ENCODE measurements at places on chromosomes 1 and 21.

- H3K27me3 ChIP-seq: no peaks in the 10 kb centered on the region
- no peak overlapping the region for H3K4me3 ChIP-seq
- no peak for DNase-seq
- no peaks in the 10 kb centered on the region for H3K4me1 ChIP-seq
Observed at GRCh38 chr1:104991702-104992101, 1242.0 kb downstream of the AMY1C start.

GRCh38 chr1:30479575-30479974 is 243.8 kb downstream of the MATN1 start:
- H3K27me3 ChIP-seq: no peaks in the 10 kb centered on the region
- H3K27ac ChIP-seq: no peak overlapping the region
- no peak for DNase-seq
- no peak overlapping the region for H3K4me3 ChIP-seq
- H3K36me3 ChIP-seq: no peaks in the 10 kb centered on the region

- H3K27ac ChIP-seq: no peak overlapping the region
- H3K4me1 ChIP-seq: no peaks in the 10 kb centered on the region
- H3K36me3 ChIP-seq: no peaks in the 10 kb centered on the region
- H3K27me3 ChIP-seq: peaks cover 22% of the 10 kb centered on the region
- no peak for DNase-seq
Observed at GRCh38 chr21:35615325-35615724, 445.0 kb downstream of the SETD4 start.

DNA sequence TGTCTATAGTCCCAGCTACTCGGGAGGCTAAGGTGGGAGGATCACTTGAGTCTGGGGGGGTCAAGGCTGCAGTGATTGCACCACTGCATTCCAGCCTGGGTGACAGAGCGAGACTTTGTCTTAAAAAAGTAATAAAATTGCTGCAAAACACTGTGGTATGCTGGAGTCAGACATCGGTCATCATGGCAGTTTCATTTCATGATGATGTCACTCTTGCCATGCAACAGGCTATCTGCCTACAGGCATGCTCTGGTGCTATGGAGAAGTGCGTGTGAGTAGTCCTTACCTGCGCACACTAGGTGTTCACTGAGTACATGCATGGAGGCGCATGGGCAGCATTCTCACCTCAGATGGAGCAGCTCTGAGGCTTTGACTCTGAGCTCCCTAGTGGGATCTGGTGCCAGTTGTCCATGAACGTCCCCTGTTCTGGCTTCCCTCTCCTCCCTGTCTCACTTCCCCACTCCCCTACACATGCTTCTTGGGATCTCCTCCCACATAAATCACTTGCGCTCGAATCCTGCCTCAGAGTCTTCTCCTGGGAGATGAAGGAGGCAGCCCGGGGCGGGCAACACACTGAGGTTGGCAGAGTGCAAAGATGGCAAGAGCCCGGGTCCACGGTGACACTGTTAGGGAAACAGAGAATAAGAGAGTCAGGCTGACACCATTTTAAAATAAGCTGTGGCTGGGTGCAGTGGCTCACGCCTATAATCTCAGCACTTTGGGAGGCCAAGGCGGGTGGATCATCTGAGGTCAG is 10.4 kb upstream of the CELA3B start:
- no peak overlapping the region for H3K4me3 ChIP-seq
- peaks cover 4% of the 10 kb centered on the region for H3K4me1 ChIP-seq
- no peaks in the 10 kb centered on the region for H3K36me3 ChIP-seq
- H3K27ac ChIP-seq: no peak overlapping the region
- no peak for DNase-seq

GRCh38 chr1:237500566-237500965 is 390.2 kb downstream of the ZP4 start:
- no peak overlapping the region for H3K4me3 ChIP-seq
- H3K27me3 ChIP-seq: no peaks in the 10 kb centered on the region
- H3K36me3 ChIP-seq: no peaks in the 10 kb centered on the region
- no peak overlapping the region for H3K27ac ChIP-seq
- DNase-seq: no peak

DNA sequence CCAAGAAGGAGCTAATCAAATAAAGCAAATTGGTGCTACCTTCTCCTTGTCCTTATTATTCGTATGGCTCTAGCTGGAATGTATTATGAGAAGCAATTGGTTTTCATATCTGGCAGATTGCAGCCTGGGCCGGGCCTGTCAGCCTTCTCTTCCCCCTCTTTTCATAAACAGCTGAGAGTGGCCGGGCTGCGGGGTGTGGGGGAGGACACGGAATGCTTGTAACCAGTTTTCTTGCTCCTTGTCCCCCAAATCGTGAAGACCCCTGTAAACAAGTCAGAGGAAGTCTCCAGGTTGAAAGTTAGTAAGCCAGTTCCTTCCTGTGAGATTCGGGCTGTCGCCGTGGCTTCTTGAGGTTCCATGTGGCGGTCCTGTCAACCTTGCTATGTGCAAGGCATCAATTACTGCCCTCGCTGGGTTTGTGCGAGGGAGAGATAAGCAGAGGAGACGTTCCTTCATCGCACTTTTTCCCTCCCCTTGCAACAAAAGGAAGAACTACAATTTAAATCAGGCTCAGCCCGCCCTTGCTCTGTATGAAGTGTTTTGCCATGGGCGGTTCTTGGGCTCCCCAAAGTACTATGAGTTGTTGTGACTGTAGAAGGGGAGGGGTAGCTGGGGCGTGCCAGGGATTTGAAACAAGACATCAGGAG is 450.7 kb downstream of the CAMTA1 start:
- no peak for DNase-seq
- no peaks in the 10 kb centered on the region for H3K36me3 ChIP-seq
- H3K4me3 ChIP-seq: no peak overlapping the region
- no peak overlapping the region for H3K27ac ChIP-seq
- no peaks in the 10 kb centered on the region for H3K4me1 ChIP-seq

DNA sequence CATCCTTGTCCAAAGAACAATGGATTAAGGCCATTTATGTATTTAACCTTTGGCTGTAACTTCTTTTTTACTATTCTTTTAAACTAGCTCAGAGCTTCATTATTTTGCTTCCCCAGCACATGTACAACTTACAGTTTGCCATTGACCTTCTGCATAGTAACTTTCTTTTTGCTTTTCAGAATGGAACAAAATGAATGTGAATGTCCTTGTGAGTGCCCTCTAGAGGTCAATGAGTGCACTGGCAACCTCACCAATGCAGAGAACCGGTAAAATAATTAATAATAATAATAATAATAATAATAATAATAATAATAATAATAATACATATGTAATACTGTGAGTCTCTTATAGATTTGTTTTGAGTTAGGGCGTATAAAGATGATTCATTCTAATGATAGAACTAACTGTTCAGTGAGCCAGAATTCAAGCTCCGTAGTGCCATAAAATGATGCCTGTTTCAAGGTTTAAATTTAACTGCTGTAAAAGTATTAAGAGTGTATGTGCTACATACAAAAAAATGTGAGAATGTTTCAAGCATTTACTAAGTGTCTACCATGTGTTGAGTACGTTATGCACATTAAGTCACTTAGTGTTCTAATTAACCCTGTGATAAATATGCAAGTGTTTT is 69.0 kb upstream of the RAVER2 start:
- DNase-seq: no peak
- no peak overlapping the region for H3K27ac ChIP-seq
- no peaks in the 10 kb centered on the region for H3K4me1 ChIP-seq
- peaks cover 5% of the 10 kb centered on the region for H3K27me3 ChIP-seq

GRCh38 chr1:186967656-186968394 is 139.1 kb downstream of the PLA2G4A start:
- H3K36me3 ChIP-seq: no peaks in the 10 kb centered on the region
- no peak overlapping the region for H3K4me3 ChIP-seq
- no peak for DNase-seq
- no peaks in the 10 kb centered on the region for H3K4me1 ChIP-seq

GRCh38 chr21:16534408-16535101 is 804.8 kb downstream of the USP25 start:
- no peaks in the 10 kb centered on the region for H3K36me3 ChIP-seq
- no peak for DNase-seq
- H3K4me1 ChIP-seq: no peaks in the 10 kb centered on the region
- H3K4me3 ChIP-seq: no peak overlapping the region
- no peaks in the 10 kb centered on the region for H3K27me3 ChIP-seq

DNA sequence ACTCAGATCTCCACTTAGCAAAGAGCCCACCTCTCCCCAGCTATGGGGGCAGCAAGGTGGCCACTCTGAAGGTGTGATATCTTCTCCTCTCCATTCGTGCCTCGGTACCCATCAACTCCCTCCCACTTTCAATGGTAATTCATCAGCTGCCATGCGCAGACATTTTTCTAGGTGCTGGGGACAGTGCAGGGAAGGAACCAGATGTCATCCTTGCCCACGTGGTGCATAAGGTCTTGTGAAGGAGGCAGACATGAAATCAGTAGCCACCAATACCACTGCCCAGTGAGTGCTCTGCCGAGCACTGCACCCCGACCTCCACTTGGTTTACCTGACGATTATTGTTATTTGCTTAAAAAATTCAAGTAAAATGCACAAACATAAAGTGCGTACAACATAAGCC is 76.3 kb upstream of the CSF3R start:
- peaks cover 3% of the 10 kb centered on the region for H3K27me3 ChIP-seq
- no peak overlapping the region for H3K27ac ChIP-seq
- DNase-seq: no peak
- no peaks in the 10 kb centered on the region for H3K4me1 ChIP-seq
- H3K4me3 ChIP-seq: no peak overlapping the region

DNA sequence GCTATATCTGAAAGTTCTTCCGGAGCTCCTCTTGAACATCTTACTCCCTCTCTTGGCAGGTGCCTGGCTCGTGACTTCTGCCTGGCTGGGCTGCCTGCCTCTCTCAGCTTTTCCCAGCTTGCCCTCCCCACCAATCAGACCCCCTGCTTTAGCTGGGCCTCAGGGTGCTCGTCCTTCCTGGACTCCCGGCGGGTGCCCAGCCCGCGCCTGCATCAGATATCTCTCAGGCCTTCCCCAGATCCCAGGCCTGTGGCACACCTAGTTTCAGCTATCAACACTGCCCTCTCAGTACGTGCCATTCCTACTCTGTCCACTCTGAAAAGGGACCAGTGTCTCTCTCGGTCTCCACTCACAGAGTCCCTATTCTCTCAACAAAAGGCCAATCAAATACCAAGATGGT is 96.5 kb upstream of the CLDN14 start:
- no peak overlapping the region for H3K4me3 ChIP-seq
- H3K4me1 ChIP-seq: no peaks in the 10 kb centered on the region
- no peaks in the 10 kb centered on the region for H3K36me3 ChIP-seq
- no peak for DNase-seq
- H3K27ac ChIP-seq: no peak overlapping the region

- no peaks in the 10 kb centered on the region for H3K36me3 ChIP-seq
- no peaks in the 10 kb centered on the region for H3K4me1 ChIP-seq
- DNase-seq: no peak
- no peak overlapping the region for H3K4me3 ChIP-seq
Observed at GRCh38 chr1:213905344-213905743, 82.4 kb upstream of the PROX1 start.

- H3K27me3 ChIP-seq: peaks cover 3% of the 10 kb centered on the region
- no peak overlapping the region for H3K4me3 ChIP-seq
- no peaks in the 10 kb centered on the region for H3K36me3 ChIP-seq
- DNase-seq: no peak
- H3K27ac ChIP-seq: no peak overlapping the region
Observed at GRCh38 chr1:17184822-17185484, 20.0 kb upstream of the PADI1 start.

DNA sequence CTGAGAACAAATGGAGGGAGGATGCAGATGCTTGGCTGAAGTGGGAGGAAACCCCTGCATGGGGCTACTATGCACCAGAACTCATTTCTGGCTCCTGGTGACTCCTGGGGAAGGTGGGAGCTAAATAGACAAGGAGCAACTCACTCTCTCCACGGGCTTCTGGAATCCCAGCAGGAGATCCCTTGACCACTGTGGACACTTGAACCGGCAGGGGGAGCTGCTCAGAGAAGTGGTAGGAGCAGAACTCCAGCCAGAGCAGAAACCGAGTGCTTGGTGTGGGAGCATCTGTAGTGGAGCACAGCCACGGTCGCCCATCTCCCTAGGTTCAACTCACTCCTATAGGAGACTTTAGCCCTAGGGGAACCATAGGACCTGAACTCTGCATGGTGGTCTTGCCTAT is 205.6 kb upstream of the GJB5 start:
- H3K36me3 ChIP-seq: no peaks in the 10 kb centered on the region
- H3K4me3 ChIP-seq: no peak overlapping the region
- no peak overlapping the region for H3K27ac ChIP-seq
- no peaks in the 10 kb centered on the region for H3K27me3 ChIP-seq
- no peaks in the 10 kb centered on the region for H3K4me1 ChIP-seq
- no peak for DNase-seq

GRCh38 chr21:39397646-39398385 is 47.8 kb downstream of the LCA5L start:
- no peaks in the 10 kb centered on the region for H3K4me1 ChIP-seq
- DNase-seq: no peak
- no peak overlapping the region for H3K4me3 ChIP-seq
- no peaks in the 10 kb centered on the region for H3K27me3 ChIP-seq

- H3K27ac ChIP-seq: no peak overlapping the region
- DNase-seq: no peak
- no peaks in the 10 kb centered on the region for H3K36me3 ChIP-seq
- no peaks in the 10 kb centered on the region for H3K4me1 ChIP-seq
- H3K27me3 ChIP-seq: no peaks in the 10 kb centered on the region
Observed at GRCh38 chr1:221606256-221606655, 135.6 kb downstream of the DUSP10 start.

- no peaks in the 10 kb centered on the region for H3K36me3 ChIP-seq
- H3K4me1 ChIP-seq: no peaks in the 10 kb centered on the region
- no peak overlapping the region for H3K27ac ChIP-seq
- no peak overlapping the region for H3K4me3 ChIP-seq
Observed at GRCh38 chr1:73886716-73887115, 311.3 kb downstream of the LRRIQ3 start.

DNA sequence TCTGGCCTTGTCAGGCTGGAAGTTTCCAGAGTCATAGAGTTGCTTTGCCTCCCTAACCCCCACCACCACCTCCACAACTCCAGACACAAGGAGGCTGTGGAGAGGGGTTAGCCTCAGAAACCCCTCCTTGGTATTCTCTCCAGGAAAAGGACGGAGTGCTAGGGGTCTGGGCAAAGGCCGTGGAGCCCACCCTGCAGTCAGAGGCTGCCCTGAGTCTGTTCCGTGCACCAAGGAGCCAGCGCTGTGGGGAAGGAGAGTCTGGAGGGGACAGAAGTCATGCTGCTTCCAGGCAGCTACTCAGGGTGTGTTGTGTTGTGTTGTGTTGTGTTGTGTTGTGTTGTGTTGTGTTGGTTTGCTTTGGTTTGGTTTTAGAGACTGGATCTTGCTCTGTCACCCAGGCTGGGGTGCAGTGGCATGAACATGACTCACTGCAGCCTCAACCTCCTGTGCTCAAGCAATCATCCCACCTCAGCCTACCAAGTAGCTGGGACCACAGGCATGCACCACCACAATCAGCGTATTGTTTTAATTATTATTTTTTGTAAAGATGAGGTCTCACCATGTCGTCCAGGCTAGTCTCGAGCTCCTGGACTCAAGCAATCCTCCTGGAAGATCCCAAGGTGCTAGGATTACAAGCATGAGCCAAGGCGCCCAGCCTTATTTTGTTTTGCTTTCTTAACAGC is 122.2 kb upstream of the TMEM51 start:
- no peaks in the 10 kb centered on the region for H3K4me1 ChIP-seq
- H3K4me3 ChIP-seq: no peak overlapping the region
- no peak for DNase-seq
- no peaks in the 10 kb centered on the region for H3K27me3 ChIP-seq
- no peak overlapping the region for H3K27ac ChIP-seq
- H3K36me3 ChIP-seq: no peaks in the 10 kb centered on the region
